Stimulated activated CD4-positive, alpha-beta T cell treated with anti-CD3 and anti-CD28 coated beads, Interleukin-4, amount 100 ng/mL, for 24 hours (primary cell): ENCODE measurements at places on chromosomes 7 and 10.
A peak's percentile ranks its signal among the peaks of the same experiment; 100 is the strongest.

DNA sequence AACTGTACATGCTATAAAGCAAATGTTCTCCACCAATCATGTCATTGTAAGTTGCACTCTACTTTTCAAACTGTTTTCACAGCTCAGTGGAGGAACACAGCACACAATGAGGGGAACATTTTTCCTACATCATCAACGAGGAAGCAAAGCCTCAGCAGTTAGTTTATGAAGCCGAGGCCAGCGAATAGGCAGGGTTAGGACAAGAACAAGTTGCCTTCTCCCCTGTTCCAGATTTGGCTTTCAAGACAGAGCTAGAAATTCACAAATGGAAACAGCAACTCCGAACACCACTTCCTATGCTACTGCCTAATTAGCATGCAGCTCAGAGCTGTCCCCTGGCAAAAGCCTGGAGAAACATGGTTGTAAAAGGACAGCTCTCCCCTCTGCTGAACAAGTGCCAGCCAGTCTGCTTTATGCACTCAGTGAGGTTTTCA is 19.8 kb downstream of the ITGB8 start:
- DNase-seq: no peak

DNA sequence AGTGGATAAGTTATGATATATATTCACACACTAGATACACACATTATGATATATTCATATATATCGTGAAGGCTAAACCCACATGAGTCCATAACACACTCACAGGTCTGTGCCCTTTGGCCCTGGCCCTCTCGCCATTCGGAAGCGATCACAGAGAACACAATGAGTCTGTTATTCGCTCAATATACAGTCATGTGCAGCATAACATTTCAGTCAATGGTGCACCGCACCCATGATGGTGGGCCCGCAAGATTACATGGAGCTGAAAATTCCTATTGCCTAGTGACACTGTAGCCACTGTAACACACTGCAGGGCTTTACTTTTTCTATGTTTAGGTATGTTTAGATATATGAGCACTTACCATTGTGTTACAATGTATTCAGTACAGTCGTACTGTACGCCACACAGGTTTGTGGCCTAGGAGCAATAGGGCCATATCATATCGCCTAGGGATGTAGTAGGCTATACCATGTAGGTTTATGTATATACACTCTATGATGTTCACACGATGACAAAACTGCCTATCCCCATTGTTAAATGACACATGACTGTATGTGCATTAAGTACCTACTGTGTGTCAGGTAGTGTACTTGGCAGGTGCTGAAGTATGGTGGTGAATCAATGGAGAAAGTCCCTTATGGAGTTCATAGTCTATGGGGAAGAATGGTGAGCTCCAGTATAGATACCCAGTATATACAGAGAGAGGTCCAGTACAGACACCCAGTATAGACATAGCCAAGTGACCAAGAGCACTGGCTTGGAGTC is 198.8 kb upstream of the KLF14 start:
- no peak for DNase-seq

GRCh38 chr10:112375721-112376395 is 1.9 kb downstream of the ACSL5 start:
- DNase-seq: peak; percentile 40

GRCh38 chr10:13741438-13741837 is 154.7 kb downstream of the PRPF18 start:
- no peak for DNase-seq

- DNase-seq: no peak
Measured at GRCh38 chr7:139088268-139088667, 21.3 kb downstream of the ZC3HAV1 start.

- no peak for DNase-seq
Measured at GRCh38 chr10:46285966-46286620, 704 bp upstream of the ANTXRL start.

DNA sequence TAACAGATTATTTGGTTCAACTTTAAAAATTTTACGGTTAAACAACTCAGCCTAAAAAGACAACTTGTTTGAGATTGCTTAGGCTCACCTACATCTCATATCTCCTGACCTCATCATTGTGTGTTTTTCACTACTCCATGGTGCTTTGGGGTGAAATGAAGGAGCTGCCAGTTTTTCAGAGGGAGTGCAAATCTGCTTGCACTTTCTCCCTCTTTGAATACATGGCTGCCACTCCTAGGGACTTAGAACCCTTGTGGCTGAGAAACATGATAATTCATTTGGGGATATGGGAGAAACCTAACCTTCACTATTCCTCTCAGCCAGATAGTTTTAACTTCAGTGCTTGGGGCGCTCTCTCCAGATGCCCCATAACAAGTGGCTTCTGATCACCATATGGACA is 2.7 kb downstream of the CCSER2 start:
- no peak for DNase-seq

- no peak for DNase-seq
Measured at GRCh38 chr10:49080965-49081364, 34.4 kb downstream of the VSTM4 start.

- no peak for DNase-seq
Measured at GRCh38 chr7:130476297-130477150, 15.4 kb upstream of the MEST start.

DNA sequence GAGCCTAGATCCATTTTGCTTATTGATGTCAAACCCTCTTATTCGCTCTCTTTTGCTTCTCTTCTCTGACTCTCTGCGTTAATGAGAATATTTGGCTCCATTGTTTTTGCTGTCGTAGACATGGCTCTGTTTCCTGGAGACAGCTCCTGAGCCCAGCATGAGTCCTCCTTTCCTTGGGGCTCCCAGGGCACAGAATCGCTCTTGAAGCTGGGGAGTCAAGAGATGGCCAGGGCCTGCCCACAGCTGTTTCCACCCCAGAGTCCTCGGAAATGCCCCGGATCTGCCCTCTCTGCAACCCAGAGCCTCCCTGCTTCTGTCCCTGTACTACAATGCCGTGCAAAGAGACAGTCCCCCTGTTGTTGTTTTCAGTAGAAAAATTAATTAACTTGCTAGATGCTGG is 566.7 kb upstream of the FOXK1 start:
- DNase-seq: no peak

- DNase-seq: no peak
Measured at GRCh38 chr7:50669890-50670289, 104.7 kb upstream of the DDC start.

- no peak for DNase-seq
Measured at GRCh38 chr7:27678617-27679260, 16.1 kb upstream of the HIBADH start.

DNA sequence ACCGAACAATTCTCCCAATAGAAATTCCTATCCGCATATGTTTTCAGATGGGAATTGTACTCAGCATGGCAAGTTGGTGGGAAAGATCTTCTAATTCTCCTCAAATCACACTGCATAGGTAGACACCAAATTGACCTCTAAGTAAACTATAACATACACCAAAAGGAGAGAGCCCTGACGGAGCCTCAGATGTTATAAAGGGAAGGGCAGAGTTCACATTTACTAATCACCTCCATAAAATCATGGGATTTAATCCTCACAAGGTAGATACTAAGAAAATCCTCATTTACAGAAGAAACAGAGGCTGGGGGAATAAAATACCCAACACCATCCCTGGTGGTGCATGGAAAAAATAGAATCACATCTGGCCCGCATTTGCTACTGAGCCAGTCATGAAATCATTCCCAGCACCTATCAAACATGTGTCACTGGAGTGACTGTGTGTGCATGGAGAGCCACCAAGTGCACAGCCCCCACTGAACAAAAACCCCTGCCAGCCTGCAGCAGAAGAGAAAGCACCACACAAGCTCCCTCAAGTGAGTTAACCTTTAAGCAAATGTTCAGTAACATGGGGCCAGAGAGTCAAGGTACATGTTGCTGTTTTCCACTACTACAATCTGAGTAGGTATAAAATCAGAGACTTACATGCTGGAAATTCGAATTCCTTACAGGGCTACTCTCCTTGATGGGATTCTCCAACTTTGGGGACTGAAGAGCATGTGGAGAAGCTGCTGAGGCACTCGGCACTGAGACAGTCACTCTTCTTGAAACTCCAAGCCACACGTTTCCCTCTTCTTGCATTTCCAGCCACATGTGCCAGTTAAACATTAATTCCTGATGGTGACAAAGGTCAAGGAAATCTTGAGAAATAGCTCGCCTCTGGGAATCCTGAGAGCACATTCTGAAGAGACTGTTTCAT is at the start of gene DDC:
DDC (minus strand) TSS at position 766 of the 919 bp plus-strand sequence. CDS start 21,320 bp downstream, outside the sequence.
- DNase-seq: no peak

DNA sequence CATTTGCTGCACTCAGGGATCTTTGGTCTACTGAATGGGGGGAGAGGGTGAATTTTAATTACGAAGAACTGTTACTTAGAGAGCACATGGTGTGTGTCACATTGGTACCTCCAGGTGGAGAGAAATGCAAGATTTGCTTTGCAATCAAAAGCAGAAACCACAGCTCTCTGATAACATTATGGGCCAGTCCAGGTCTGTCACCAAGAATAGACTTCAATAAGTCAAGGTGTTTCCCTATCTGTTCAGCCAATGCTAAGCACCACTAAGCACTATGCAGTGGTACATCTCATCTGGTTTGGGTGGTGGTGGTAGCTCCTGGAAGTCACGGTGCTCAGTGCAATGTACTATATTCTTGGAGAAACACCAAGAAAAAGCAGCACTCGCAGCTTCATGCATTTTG is 119.6 kb upstream of the AFAP1L2 start:
- no peak for DNase-seq

GRCh38 chr7:41994036-41994745 is 242.8 kb downstream of the GLI3 start:
- no peak for DNase-seq

GRCh38 chr10:79282388-79282787 is 64.9 kb upstream of the PPIF start:
- DNase-seq: no peak
